Heart left ventricle (tissue), 16 donors: ENCODE measurements at places on chromosomes 5 and 9.

DNA sequence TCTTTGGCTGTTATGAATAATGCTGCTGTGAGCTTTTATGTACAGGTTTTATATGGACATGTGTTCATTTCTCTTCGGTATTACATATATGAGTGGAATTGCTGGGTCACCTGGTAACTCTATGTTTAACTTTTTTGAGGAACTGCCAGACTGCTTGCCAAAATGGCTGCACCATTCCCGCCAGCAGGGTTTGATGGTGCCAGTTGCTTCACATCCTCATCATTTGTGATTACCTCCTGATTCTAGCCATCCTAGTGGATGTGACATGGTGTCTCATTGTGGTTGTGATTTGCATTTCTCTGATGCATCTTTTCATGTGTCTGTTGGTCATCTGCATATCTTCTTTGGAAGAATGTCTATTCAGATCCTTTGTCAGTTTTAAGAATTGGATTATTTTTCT, 10.7 kb downstream of the NANS start:
- no peak for DNase-seq

DNA sequence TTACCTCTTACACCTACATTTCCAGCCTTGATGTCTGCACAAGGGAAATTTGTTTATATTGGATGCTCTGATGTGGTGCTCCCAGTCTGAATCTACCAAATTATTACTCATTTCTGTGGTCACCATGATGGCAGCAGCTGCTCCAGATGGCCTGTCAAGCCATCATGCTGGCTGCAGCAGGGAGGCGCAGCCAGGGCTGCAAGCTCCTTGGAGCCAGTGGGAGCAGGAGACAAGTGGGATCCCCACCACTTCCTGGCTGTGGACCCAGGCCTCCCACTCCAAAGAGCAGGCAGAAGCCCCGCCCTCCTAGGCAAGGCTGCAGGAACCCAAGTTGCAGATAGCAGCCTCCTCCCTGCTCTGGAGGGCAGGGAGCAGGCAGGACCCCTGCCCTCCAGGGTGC, 241.1 kb upstream of the ATP10B start:
- DNase-seq: no peak

DNA sequence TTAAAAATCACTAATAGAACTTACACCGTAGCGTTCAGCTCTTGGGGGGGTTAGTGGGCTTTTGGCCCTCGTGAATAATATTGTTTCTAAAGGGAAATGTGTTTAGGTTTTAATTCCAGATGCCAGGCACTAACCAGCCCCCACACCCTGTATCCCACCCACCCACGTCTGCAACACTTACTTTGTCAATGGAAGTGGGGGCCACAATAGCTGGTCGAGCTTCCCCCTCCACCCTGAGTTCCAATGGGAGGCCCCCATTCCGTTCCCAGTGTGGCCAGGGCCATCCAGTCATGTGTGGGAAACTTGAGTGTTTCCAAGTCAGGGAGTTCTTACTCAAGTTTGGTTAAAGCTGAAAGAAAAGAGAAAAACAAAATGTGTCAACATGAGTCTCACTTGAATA, 271.4 kb downstream of the ENC1 start:
- DNase-seq: no peak

GRCh38 chr9:36188212-36188611, 2.5 kb upstream of the CLTA start:
- no peak for DNase-seq

DNA sequence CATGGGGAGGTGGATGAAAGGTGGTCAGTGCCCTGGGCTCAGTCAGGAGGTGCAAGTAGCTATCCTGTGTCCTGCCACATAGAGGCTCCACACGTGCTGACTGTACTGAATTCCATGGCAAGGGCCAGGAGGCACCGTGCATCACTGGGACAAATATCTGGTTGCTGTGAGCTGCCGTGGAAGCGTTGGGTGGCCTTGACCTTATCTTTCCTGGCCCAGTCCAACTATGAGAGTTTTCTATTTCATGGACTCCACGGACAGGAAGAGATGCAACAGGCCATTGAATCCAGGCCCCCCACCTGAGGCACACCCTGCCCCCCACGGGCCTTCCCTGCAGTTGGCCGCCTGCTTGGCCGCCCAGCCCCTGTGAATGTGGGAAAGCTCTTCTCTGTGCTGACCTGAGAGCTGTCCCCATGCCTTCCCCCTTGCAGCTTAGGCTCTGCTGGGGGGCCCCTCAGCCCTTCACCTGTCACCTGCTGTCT, 1.7 kb downstream of the GRHPR start:
- DNase-seq: no peak

GRCh38 chr5:95995962-95996489, 34.4 kb upstream of the ELL2 start:
- DNase-seq: no peak

- DNase-seq: no peak
These were observed 40.1 kb upstream of the SUB1 start for GRCh38 chr5:32545102-32545800.

DNA sequence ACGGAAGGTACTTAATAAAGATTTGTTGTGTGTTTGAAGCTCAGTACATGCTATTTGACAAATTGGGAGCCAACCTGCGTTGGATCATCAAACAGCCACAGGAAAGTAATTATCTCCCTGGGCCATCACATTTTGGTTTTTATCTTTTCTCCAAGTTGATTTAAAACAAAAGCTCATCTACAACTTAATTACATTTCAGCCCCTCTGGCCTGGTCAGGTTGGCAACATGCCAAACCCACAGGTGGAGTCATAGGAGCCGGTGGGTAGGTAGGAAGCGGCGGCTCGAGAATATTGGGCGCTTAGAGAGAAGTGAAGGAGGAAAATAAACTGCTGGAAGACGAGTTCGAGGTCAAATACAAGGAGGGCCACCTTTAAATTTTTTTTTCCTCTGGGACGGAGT, 64.9 kb upstream of the FANCC start:
- no peak for DNase-seq

DNA sequence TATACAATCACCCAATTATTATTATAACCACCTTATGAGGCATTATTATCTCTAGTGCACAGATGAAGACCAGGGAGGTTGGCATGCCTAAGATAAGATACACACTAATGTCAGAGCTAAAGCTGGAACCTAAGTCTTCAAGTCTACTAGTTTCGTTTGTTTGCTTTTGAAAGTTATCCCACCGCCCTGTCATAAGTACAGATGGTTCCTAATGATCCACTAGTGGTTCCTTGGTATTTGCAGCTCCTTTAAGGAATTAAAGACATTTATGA, 14.1 kb downstream of the NDUFA8 start:
- no peak for DNase-seq

DNA sequence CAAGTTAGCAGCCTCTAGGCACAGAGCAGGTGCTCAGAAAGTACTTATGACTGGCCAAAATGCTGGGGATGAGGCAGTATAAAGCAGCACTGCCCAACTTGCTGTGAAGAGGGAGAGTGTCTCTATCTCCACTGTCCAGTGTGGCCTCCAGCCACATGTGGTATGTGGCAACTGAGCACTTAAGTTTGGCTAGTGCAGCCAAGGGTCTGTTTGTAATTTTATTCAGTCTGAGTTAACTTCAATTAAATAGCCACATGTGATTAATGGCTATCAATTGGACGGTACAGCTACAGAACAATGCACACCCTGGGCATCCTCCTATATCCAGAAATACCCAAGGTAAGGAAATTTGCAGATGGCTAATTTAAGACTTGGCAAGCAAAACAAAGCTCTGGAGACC, 26.9 kb downstream of the ROR2 start:
- DNase-seq: no peak

- DNase-seq: no peak
These were observed 29.0 kb downstream of the SARDH start for GRCh38 chr9:133709015-133709611.

GRCh38 chr5:9852671-9853070, 222.5 kb upstream of the TAS2R1 start:
- no peak for DNase-seq

GRCh38 chr9:133572821-133573361, 36.3 kb downstream of the FAM163B start:
- DNase-seq: peak; percentile 90

DNA sequence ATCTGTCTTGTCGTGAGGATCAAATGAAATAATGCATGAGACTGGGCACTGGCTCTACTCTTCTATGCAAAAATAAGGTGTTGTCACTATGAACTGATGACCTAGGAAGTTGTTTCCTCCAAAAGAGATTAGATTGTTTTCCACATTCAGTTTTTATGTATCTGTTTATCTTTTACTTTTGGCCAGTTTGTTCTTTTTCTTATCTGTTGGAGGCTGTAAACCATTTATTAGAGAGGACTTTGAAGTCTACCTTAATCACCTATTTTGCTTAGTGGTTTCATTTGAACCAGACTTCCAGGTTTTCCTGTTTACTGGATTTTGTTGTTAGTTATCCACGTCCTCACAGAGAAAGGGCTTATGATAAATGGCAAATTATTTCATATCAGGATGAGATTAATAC, 21.5 kb upstream of the GDA start:
- no peak for DNase-seq

GRCh38 chr9:79237861-79238260, 333.9 kb upstream of the TLE4 start:
- no peak for DNase-seq

- no peak for DNase-seq
These were observed 90.3 kb downstream of the ZNF474 start for GRCh38 chr5:122219436-122220166.

DNA sequence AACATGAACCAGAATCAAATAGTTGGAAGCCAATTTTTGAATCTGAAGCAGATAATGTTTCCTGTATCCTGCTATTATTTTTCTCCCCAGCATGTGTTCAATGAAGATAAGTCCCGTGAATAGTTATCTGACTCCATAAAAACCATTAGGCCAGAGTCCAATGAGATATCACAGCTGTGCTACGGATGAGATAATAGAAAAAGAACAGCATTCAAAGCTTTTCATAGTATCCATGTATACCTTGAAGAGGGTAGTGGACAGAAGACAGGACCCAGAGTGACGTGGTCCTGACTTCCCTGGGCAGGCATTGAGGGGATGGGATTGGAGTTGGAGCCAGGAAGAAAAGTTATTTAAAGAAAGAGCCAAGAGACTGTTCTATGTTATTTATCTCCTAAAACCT, 50.7 kb upstream of the C6 start:
- no peak for DNase-seq

DNA sequence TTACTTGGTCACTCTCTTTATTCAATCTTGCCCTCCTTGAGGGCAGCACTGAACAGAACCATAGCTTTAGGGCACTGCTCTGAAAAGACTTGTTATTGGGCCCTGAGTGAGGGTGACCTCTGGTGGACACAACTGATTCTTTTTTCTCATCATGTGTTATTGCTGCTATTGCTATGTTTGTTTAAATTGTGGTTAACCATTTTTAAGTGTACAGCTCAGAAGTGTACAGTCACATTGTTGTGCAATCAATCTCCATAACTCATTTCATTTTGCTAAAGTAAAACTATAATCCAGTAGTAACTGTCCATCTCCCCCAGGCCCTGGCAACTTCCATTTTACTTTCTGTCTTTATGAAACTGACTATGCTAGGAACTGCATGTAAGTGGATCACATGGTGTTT, 351.1 kb upstream of the RIOK2 start:
- no peak for DNase-seq

DNA sequence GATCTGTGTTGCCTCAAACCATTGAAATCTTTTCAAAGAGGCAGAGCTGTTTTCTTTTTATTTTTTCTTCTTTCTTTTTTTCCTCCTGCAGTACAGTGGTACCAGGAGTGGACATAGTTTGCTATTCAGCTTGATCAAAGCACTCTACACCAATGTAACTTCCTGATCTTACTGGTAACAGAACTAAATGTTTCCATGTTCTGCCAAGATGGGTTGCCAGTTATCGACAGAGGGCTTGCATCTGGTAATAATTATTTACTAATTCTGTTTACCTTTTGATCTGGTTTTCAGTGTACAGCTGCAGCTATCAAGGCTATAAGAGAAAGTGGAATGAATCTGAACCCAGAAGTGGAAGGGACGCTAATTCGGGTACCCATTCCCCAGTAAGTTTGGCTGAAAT, 26.8 kb downstream of the MRRF start:
- no peak for DNase-seq

DNA sequence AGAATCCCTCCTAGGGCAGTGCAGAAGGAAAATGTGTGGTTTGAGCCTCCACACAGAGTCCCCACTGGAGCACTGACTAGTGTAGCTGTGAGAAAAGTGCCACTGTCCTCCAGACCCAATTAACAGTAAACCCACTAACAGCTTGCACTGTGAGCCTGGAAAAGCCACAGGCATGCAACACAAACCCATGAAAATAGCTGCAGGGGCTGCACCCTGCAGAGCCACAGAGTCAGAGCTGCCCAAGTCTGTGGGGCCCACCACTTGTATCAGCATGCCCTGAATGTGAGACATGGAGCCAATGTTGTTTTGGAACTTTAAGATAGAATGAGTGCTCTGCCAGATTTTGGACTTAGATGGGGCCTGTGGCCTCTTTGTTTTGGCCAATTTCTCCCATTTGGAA, 119.8 kb upstream of the CDH9 start:
- DNase-seq: no peak

GRCh38 chr9:108093773-108094675, 604.5 kb upstream of the KLF4 start:
- DNase-seq: no peak

DNA sequence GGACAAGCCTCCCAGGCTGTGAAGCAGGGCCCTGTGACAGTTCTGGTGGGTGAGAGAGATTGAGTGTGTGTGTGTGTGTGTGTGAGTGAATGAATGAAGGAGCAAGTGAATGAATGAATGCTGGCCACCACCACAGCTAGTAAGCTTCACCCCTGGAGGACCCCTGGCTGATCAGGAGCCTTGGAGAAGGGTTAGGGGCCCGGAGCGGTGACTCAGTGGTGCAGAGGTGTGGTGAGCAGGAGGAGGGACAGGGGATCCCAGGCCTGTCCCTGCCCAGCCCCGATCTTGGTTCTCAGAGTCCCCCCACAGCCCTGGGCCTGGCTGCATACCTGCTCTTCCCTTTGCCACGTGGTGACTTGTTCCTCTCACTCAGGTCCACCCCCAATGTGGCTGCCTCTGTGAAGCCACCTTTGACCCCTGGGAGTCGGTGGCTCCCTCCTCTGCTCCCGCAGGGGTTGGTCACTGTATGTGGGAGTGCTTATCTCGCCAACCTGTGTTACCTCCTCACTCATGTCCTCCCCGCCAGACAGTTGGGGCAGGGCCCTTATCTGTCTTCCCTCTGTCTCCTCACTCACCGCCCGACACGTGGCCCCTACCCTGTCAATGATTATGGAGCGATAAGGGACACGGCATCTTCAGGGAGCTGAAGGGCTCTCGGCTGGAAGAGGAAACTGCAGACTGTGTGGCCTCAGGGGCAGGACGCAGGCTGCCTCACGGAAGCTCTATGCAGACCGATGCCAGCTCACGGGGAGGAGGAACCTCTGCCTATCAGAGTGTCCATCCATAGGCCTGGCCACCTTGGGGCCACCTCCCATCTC, 99.9 kb upstream of the PITX1 start:
- DNase-seq: no peak

GRCh38 chr9:6904371-6904770, 146.6 kb downstream of the KDM4C start:
- no peak for DNase-seq
